ENCODE measurements at places on chromosomes 13 and 19.

- DNase-seq: no peak
Measured at GRCh38 chr19:53818756-53819155, 5.4 kb downstream of the NLRP12 start.

DNA sequence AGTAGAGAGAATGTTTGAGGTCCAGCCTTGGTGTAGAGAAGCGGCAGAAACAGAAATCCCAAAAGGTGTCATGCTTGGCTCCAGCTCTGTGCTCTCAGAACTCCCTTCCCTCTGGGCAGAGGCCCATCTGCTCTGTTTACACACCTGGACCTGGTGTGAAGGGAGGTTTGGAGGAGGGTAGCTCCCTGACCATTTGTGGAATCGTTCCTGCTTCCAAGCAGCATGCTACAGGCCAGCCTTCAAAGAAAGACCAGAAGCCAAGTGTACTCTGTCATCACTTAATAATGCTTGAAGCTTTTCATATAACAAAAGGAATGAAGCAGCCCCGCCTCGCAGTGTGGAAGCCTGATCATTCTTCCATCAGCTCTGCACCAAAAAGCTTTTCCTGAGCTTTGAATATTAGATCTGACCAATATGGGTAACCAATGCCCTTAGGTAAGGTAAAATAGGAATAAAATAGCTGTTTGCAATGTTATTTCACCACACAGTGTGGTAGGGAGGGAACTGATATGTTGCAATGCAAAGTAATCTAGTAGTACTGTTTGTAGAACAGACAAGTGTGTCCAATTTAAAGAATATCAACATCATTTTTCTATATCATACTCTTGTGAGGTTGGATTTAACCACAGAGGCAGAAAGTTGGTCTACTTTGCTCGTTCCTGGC is 63.3 kb downstream of the ZIC5 start:
- DNase-seq: no peak

- no peak for DNase-seq
Measured at GRCh38 chr19:35755550-35756376, 1.1 kb downstream of the HSPB6 start.

- no peak for DNase-seq
Measured at GRCh38 chr13:49062297-49062896, 86.7 kb downstream of the FNDC3A start.

DNA sequence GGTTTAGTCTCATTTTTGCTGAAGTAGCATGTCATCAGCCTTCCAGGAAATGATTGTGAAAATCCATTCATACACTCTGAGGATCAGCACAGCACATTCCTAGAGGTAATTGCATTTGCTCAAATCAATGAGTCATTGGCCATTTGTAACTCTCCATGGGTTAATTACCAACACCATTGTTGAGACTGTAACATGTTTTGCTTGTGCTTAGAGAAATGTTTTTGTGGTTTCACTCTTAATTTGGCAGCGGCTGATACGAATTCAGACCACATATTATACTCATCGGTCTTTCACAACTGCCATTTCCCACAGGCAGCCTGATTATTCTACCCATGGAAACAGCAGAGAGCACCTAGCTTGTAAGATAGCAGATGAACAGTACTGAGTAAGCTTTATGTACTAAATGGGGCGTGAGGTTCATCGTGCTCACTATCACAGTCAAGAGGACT is 110.3 kb downstream of the NHLRC3 start:
- peak; percentile 37 for DNase-seq

DNA sequence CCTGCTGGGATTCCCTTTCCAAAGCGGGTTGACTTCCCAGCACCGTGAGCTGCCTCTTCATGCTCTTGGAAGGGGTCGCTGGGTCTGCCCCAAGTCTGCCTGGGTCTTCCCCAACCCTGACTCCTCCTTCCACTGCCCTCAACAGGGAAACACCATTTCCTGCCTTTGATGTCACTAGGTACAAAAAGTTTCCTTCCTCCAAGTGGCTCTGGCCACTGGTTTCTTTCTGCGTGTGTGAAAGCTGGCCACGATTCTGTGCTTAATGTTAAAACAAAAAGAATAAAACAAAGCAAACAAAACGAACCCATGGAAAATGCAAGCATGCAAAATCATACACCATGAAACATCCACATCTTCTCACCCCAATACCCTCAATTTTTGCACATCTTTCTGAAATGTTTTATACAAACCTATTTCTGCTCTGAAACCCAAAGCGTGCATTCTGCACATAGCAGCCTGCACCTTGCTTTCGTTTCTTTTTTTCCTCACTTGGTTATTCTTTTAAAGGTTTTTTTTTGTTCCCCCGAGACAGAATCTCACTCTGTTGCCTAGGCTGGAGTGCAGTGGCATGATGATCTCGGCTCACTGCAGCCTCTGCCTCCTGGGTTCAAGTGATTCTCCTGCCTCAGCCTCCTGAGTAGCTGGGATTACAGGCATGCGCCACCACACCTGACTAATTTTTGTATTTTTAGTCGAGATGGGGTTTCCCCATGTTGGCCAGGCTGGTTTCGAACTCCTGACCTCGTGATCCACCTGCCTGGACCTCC is 12.5 kb upstream of the TNFSF9 start:
- no peak for DNase-seq

DNA sequence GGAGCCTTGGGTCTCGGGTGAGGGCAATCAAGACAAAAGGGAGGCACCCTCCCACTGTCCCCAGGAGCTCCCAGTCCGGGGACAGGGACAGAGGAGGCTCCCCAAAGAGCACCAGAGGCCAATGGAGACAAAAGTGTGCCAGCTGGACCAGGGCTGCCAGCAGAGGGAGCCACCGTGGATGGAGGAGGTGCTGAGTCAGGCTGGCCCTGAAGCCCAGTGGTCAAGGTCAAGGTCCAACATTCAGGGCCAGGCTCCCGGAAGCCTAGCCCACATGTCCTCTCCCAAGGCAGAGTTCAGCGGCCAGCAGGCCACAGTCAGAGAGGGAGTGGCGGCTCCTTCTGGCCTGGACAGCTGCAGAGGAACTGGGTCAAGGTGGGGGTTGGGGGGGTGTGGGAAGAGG is 8.4 kb downstream of the COL5A3 start:
- peak; percentile 30 for DNase-seq

- no peak for DNase-seq
Measured at GRCh38 chr13:35485424-35485823, 8.9 kb upstream of the MAB21L1 start.

GRCh38 chr13:44371421-44371820 is 2.2 kb upstream of the SERP2 start:
- no peak for DNase-seq

DNA sequence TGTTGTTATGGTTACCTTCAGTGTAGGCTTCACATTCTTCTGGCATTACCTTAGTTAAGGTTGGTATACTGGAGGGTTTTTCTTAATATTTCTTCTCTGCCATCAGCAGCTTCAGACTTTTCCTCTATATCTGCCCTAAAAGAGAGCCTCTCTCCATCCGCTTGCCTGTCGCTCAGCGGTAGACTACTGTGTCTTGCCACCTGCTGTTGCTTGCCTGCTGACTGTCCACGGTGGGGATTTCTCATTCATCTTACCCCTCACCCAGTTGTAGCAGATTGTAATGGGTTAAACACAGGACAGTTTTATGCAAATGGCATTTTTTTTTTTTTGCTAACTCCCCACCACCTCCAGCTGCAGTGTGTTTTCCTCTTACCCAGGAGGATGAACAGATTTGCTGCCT is 577.2 kb downstream of the SLITRK5 start:
- DNase-seq: no peak
